Osteoblast (primary cell): ENCODE measurements at places on chromosomes 3 and 15. TPM values are rescaled to one million over a fixed set of nuclear protein-coding genes. Genes with fewer than 3 reads are reported as not detected.

- DNase-seq, result no peak
Measured at GRCh38 chr3:89562373-89562772, 455.0 kb downstream of the EPHA3 start.

DNA sequence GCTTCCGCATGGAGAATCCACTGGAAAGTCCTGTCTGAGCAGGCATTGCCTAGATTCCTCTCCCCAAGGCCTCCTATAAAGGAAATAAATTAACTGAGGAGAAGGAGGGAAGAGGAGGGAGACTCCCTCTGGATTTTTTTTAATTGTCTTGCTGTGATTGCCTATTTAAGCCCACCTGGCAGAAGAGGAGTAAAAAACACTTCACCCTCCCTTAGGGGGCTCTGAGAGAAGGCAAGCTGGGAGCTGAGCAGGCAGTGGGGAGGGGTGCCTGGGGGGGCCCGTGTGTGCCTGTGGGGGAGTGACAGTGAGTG is 109.9 kb downstream of the OXNAD1 start:
- DNase-seq, result no peak

GRCh38 chr3:34947834-34948233 is 691.5 kb upstream of the ARPP21 start:
- DNase-seq, result no peak

GRCh38 chr15:83105440-83105839 is 2.0 kb upstream of the TM6SF1 start:
- DNase-seq, result no peak

GRCh38 chr15:63135804-63136203 is 14.1 kb downstream of the LACTB start:
- no peak for DNase-seq

GRCh38 chr15:40204100-40204499 is 34.8 kb upstream of the PAK6 start:
- no peak for DNase-seq

- no peak for DNase-seq
Measured at GRCh38 chr3:177928172-177928873, 607.9 kb upstream of the KCNMB2 start.

DNA sequence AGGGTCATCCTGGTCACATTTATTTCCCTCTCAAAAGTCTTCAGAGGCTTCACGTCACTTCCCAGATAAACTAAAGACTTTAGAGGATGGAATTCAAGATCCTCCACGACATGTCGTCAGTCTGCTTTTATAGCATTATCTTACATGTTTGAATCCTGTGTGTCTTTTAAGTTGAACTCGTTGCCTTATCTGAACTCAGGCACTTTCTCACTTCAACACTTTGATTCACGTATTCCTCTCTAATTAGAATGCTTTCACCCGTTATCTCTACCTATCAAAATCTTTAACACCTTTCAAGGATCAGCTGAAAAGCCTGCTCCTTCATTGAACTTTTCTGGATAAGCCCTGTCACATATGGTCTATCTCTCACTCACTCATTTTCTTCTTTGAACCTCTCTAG is 97.1 kb downstream of the MAP2K5 start:
- DNase-seq, result no peak

- peak; percentile 87 for DNase-seq
Measured at GRCh38 chr3:54951405-54951804, 23.5 kb upstream of the LRTM1 start.

DNA sequence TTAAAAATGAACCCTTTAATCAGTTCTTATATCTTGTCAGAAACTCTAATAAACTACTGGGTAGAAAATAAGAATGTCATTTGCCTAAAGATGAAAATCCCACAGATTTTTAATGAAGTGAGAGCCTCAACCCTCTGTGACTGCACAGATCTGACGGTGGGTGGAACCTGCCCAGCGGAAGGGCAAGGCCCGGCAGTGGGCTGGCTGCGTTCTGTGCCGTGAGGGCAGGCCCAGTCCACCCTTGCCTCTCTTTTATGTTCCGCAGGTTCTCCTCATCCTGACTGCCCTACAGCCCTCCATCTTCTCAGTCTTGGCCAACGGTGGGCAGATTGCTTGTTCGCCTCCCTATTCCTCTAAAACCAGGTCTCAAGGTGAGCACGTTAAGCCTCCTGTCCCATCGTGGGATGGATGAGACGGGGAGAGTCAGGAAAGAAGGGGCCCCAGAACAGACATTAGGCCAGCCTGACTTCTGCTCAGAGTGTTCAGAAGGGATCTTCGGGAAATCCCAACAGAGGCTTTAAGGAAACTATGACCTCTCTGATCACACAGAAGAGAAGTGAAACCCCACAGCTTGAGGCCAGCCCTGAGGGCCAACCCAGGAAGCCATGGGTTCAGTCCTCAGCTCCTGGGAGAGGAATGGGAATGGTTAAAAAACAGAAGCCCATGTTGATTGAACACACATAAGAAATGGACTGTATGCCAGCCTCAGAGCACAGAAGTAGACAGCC is 16.0 kb downstream of the SLC51A start:
- DNase-seq, result no peak

Gene NSUN3
- 13.4 and 15.9 TPM in 2 replicates for total RNA-seq

Gene MNS1
- 2.2 and 2.9 TPM in 2 replicates for total RNA-seq

Gene OIP5
- 0.72 and 0.88 TPM in 2 replicates for total RNA-seq

Gene PPARG
- total RNA-seq, result 7.2 and 9.4 TPM in 2 replicates
